ENCODE measurements at places on chromosomes 4 and X.

- no peak for DNase-seq
These were observed 614.3 kb downstream of the FAM133A start for GRCh38 chrX:94288325-94288724.

GRCh38 chr4:183870997-183871396 is 34.1 kb upstream of the STOX2 start:
- DNase-seq, result no peak

DNA sequence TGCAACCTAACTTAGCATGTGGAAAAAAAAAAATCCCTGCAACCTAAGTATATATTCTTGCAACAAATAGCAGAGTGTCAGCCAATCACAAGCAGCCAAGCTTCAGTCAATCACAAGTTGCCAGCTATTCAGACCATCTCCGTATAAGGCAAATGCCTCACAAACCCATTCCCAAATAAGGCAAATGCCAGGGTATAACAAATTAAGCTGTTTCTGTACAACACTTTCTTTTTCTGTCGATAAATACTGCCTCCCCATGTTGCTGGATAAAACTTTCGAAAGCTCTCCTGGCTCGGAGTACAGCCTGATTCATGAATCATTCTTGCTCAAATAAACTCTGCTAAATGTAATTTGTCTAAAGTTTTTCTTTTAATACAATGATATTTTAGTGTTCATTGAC is 460.7 kb upstream of the SMIM31 start:
- no peak for DNase-seq

DNA sequence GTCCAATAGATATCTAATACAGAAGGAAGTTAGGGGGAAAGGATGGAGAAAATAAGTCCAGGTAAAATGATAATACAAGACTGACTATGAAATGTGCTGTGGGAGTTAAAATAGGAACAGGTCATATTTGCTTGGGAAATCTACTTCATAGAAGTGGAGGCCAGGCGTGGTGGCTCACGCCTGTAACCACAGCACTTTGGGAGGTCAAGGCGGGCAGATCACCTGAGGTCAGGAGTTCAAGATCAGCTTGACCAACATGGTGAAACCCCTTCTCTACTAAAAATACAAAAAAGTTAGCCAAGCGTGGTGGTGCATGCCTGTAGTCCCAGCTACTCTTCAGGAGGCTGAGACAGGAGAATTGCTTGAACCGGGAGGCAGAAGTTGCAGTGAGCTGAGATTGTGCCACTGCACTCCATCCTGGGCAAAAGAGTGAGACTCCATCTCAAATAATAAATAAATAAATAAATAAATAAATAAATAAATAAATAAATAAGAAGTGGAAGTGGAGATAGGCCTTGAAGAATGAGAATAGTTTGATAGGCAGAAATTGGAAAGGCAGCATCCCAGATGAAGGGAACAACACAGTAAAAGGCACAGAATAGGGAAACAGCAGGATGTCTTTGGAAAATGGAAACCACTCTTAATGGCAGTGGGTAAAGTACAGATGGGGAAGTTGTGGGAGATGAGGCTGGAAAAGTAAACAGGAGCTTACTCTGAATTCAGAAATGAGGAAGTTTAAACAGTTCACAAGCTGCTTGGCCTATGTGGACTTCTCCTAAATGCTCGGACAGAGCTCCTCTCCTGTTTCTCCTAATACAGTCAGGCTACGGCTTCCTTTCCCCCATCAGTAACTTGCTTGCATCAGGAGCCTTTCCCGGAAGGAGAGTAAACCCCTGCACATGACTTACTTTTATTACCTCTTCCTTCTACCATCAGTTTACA is 15.1 kb upstream of the GK start:
- no peak for DNase-seq

GRCh38 chr4:40055511-40055862 is 1.2 kb upstream of the N4BP2 start:
- no peak for DNase-seq

DNA sequence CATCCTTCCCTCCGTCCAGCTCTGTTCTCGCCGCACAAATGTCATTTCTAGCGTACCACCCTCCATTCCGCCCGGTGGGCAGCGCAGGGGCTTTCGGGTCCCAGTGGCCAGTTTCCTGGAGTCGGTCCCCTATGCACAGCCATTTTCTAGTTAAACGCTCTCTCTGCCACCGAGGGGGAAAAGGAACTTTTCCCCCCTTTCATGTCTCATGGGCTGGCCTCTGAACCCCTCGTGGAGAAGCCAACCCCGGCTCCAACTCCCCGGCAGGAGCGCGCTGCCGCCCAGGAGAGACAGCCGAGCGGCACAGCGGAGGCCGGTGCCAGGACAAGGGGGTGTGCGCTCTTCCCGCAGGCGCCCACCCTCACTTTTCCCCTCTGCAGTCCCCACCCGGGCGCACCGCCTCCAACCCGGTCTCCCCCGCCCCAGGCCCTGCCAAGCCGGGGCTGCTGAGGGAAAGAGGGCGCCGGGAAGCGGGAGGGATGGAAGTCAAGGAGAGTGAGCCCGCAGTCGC is 662 bp downstream of the APBB2 start:
- DNase-seq, result peak; percentile 62

GRCh38 chrX:44017676-44018075 is 44.5 kb upstream of the NDP start:
- DNase-seq, result no peak

DNA sequence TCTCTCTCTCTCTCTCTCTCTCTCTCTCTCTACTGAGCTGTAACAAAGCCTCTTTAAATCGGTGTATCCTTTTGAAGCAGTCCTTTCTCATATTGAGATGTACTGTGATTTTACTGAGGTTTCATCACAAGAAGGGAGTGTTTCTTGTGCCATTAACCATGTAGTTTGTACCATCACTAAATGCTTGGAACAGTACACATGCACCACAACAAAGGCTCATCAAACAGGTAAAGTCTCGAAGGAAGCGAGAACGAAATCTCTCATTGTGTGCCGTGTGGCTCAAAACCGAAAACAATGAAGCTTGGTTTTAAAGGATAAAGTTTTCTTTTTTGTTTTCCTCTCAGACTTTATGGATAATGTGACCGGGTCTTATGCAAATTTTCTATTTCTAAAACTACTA is 37.2 kb downstream of the HPF1 start:
- DNase-seq, result no peak

- DNase-seq, result no peak
These were observed 15.5 kb downstream of the P2RY8 start for GRCh38 chrX:1521459-1521956.

DNA sequence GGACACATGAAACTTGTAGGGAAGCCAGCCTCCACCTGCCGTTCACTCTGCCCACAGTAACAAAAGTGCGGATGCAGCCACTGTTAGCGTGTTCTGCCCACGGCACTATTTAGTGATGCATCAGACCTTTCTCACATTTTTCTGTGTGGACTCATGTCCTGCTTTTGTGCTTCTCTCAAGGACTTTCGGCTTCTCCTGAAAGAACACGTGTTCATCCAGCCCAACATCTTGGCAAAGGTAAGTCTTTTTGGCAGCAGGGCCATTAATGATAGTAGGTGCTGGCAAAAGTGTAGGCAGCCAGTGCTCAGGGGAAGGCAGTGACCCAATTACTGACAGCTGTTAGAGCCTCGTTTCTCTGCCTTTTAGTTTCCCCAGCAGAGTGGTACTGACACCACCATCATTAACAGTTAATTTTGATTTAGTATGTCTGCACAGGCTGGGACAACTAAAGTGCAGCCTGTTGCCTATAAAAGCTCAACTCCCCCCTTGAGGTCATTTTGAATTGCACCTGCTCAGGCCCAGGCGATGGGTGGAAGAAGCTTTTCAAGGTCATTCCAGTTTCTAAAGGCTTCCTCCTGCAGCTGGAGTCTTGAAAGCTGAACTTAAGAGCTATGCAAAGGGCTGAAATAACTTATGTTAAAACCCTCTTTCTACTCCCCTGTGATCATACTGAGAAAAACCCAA is 54.5 kb upstream of the HPSE start:
- DNase-seq, result no peak

- peak; percentile 73 for DNase-seq
These were observed 22.5 kb upstream of the JAKMIP1 start for GRCh38 chr4:6222761-6223292.

GRCh38 chr4:87219632-87220093 is 755 bp downstream of the KLHL8 start:
- peak; percentile 64 for DNase-seq

GRCh38 chrX:124488412-124489161 is 142.2 kb downstream of the SH2D1A start:
- no peak for DNase-seq

DNA sequence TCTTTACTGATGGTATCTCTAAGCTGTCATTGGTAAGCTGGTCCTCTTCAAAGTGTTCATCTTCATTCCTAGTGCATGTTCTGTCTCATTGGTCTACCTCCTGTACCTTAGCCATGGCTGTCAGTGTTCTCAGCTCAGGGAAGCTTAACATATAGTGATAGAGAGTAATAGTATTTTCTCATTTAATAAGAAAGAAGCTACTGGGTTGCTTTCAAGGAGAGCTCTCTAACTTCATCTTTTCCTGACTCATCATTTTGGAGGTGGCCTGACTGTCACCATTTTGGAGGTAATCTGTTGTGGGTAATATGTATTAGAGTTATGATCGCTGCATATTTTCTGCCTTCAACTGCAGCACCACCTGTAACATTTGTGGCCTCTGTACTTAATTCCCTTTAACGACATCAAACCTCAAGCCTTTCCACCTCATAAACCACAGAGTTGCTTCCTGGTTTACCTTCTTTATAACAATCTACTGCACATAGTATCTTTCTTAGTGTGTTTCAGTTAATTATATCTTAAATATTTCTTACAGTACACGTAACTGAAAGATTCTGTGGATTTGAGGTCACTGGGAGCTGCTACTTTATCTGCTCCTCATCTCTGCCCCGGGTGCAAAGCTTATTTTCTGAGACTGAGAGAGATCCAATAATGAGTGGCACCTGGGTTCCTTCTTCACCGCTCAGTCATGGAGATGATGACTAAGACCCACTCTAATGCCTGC is 474.0 kb upstream of the TECRL start:
- no peak for DNase-seq

DNA sequence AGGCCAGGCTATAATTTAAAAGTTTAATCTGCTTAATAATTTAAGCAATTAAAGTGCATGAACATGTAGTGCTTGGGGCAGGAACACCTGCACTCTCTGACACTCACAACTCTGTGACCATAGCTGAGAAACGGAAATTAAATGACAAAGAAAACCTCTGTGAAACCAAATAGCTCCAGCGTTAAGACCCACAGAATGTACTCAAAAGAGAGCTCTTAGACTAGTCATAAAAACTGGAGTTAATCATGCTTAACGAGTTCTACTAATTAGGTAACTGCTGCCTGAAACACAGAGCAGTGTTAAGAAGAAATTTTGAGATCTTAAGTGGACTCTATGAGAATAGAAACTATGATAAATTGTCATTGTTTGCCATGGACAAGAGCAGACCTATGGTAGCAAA is 174.4 kb upstream of the SPIN4 start:
- DNase-seq, result no peak

- no peak for DNase-seq
These were observed 230.0 kb downstream of the CCSER1 start for GRCh38 chr4:90357117-90357710.

GRCh38 chr4:7526491-7526890 is 91.8 kb upstream of the PSAPL1 start:
- no peak for DNase-seq

GRCh38 chr4:6241062-6241845 is 28.4 kb upstream of the WFS1 start:
- no peak for DNase-seq

GRCh38 chr4:85759388-85759787 is 284.4 kb downstream of the ARHGAP24 start:
- DNase-seq, result no peak

- no peak for DNase-seq
These were observed 105.8 kb upstream of the DCLK2 start for GRCh38 chr4:149972407-149972806.

- no peak for DNase-seq
These were observed 45.7 kb downstream of the BEND2 start for GRCh38 chrX:18174971-18175370.

DNA sequence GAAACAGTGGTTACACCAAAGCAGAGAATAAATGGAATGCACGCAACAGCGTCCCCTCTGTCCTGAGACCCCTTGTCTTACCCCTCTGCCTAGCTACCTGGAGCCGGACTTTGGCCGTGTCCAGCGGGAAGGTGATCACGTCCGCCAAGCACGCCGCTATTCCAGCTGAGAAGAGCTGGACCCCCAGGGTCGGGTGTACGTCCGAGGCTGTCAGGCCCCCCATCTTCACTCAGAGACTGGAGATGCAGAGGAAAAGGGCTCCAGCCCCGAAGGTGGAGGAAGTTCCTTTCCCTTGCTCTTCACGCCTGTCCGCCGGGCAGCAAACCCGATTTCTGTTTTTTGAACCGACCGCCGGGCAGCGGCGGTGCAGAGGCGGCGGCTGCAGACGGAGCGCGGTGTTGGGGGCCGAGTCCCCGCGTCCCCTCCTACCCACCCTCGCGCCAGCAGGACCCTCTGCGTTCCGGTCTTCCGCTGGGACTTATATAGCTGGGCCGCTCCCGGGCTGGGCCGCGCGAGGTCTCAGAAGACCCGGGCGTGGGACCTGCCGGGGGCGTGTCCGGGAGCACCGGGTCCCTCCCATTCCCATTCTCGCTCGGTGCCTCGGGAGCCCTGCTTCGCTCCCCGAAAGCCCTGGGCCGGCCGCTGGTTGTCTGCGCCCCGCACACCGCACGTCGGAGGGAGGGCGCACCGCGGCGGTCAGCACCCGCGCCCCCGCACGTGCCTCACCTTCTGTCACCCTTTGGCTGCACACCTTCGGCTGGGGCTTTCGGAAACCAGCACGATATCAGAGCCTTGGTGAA is at the start of gene UCP1:
TSS of gene UCP1 (minus strand) at position 455 of the 800 bp plus-strand sequence. CDS start at position 223, 232 bp downstream.
- DNase-seq, result peak; percentile 72

DNA sequence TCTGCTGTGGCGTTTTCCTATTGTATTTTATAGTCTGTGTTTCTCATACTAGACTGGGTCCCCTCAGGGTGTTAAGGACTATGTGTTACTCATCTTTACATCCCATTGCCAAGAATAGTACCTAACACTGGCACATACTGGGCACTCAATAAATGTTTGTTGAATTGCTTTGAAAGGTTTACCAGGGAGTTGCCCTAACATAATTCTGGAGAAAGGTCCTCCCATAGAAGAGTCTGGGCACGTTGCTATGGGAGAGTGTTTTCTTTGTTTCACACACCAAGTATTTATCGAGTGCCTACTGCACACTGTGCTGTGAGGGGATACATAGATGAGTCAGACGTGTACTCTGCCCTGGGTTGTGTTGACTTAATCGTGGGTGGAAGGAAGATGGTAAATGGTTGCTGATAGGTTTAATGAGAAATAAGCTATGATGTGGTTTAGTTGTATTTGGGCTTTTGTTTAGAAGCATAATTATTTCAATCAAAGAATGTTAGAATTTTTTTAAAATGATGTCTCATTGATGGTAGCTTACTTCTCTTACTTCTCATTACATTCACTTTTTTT is 42.9 kb downstream of the AFF1 start:
- no peak for DNase-seq

GRCh38 chrX:75638332-75638731 is 115.5 kb upstream of the ZDHHC15 start:
- DNase-seq, result no peak

- DNase-seq, result no peak
These were observed 43.5 kb upstream of the SERTM2 start for GRCh38 chrX:111467896-111468295.

GRCh38 chr4:56739066-56739777 is 58.1 kb upstream of the HOPX start:
- peak; percentile 63 for DNase-seq

Data from islet precursor cell (in vitro differentiated cells).